ENCODE measurements at places on chromosomes 16 and 17.

- no peak for DNase-seq
These were observed 1.7 kb downstream of the GINS2 start for GRCh38 chr16:85686912-85687591.

DNA sequence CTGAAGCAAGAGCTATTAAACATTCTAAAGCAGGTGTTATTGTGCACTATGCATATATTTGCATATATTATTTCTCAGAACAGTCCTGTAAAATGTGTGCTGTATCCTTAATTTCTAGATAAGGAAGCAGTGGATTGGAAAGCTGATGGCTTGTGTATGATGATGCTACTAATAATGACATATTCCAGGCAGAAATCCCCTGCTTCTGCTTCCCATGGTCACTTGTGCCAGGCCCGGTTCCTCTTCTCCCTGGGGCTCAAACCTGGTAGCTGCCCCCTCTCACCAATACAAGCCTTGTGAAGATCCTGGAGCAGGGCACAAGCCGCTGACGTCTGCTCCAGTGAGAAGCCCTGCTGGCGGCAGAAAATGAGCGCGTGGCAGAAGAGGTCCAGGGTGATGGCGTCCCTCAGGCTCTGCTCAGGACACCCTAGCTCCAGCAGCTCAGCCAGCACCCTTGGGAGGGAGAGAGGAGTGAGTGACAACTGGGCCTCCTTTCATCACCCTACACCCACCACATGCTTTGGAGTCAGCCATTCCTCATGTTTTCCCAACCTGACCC, 1.8 kb downstream of the CFAP119 start:
- no peak for DNase-seq

DNA sequence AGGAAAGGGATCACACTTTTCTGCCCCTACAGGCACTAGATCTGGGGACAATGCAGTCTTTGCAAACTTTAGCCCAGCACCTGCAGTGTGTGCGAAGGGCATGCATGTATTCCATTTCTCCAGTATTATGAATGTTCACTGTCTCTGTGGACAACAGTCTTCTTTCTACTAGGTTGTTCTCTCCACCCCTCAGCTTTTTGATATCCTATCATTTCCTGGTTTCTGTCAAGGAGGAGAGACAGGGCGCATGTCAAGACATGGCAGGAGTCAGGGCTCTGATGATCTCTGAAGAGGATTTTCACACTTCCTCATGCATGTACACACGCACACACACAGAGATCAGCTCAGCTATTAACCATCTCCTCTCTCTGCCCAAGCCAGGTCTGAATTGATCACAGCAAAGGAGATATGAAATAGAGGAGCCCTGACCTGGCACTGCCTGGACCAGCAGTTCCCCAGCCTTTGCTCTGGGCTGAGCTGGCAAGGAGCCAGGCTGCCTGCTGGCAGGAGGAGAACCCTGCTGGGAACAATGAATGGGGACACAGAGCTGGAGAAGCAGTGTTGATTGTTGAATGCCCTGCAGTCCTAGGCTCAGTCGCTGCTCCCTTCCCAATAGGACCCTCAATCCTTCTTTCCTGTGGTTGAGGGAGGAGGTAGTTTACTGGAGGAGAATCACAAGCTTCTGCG, 2.6 kb downstream of the GPR179 start:
- no peak for DNase-seq

GRCh38 chr17:14351493-14351892, 50.6 kb downstream of the HS3ST3B1 start:
- DNase-seq = no peak

DNA sequence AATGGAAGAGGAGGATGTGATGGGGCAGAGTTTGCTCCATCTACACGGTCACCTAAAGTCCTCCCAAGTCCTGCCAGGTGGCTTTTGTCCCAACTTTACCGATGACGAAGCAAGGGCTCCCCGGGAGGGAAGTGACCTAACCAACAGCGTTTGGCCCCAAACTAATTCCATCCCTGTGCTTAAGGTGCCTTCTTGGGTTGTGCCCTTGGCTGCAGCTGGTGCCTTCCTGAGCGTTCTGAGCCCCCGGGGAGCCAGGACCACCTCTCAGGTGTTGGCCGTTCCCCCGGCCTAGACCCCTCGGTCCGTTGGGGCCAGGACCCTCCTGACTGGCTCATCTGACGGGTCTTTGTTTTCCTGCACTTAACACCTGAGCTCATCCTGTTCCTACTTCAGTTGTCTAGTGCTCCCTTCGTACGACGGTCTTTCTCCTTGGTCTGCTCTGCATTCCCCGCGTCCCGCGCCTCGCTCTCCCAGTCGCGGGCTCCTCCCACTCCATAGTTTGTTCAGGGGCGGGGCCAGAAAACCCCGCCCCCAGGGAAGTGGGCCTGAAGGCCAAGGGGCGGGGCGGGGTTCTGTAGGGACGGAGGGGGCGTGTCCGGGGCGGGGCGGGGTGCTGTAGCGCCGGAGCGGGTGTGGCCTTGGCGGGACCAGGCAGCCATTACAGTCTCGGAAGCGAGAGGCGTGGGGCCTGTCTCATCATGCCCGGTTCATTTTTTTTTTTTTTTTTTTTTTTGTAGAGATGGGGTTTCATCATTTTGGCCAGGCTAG, 822 bp upstream of the ZSCAN10 start:
- peak; percentile 73 for DNase-seq

DNA sequence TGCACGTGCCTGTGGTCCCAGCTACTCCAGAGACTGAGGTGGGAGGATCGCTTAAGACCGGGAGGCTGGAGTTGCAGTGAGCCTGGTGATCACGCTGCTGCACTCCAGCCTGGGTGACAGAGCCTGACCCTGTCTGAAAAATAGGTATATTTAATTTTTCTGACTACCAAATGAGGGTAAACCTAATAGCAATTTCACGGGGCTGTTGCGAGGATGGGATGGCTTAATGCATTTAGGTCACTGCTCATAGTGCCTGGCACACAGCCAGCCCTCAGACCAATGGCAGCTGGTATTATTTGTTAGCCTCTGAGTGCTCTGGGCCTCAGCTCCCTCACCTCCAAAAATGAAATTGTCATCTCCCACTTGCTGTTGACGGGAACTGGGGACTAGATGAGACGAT, 5.9 kb upstream of the CDIP1 start:
- no peak for DNase-seq

- DNase-seq = no peak
These were observed 723.1 kb downstream of the CDH11 start for GRCh38 chr16:64398793-64399192.

GRCh38 chr17:74042744-74043486, 160.6 kb upstream of the RPL38 start:
- peak; percentile 75 for DNase-seq

DNA sequence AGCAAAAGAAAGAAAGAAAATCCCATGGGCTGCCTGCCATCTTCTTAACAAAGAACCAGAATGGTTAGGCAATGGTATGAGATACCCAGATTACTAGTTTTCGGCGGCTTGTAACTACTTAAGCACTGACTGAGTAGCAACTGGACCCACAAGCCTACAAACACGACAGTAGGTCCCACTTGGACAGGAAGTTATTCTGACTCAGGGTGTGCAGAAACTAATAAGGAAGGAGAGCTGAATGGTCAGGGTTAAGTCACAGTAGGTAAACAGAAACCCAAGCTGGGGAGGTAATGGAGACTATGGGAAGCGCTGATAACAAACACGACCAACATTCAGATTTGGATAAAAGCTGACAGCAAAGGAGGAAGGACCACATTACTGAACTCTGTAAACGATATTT, 10.4 kb upstream of the HLF start:
- no peak for DNase-seq

GRCh38 chr16:85610059-85610445, 3.1 kb upstream of the GSE1 start:
- no peak for DNase-seq

DNA sequence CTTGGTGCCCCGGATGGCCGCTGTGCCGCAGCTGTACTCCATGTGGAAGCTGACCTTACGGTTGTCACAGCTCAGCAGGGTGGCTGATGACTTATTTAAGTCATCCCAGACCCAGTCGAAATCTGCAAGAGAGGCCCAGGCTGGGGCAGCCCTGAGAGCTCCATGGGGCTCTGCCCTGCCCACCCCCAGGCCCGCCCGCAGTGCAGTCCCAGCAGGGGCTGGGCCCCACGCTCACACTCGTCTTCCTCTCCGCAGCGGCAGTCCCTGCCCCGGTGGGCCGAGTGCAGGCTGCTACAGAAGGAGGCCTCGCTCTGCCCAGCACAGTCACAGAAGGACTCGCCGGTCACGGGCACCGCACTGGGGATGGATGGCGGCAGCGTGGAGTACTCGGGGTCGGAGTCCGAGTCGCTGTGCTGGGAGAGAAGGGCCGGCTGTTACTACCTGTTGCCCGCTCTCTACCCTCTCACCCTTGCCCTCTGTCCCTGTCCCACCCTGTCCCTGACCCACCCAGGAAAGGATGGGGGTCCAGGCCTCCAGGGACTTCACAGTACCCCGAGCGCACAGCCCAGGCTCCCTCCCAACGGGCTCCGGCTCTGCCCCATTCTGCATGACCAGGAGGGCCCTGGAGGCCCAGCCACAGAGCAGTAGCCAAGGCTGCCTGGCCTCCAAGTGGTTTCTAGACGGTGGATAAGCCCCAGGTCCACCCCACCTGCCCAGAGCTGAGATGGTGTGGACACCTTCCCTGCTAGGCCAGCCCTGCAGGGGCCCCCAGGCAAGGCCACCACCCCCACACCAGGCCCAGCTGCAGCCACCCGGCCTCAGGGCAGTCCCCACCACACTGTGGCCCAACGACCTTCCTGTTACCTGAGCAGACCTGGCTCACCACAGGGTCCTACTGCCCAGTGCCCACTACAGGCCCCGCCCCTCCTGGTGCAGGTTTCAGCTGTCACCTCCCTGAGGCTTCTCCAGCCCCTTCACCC, 3.9 kb downstream of the SPSB3 start:
- no peak for DNase-seq

DNA sequence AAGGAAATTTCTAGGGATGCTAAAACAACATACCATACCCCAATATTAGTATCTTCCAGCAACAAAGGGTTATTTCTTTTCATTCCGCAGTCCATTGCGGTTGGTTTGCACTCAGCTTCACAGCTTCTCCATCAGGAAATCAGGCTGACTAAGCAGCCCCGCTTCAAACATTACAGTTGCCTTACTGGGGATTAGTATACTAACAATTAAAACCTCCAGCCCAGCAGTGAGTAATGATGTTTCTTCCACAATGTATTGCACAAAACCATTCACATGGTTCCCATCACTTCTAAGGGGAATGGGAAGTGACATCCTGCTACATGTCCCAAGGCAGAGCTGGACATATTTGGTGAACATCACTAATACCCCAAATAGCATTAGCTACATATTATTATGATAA, 1384.9 kb downstream of the CDH8 start:
- peak; percentile 23 for DNase-seq

- DNase-seq = no peak
These were observed 24.4 kb downstream of the TBC1D3B start for GRCh38 chr17:36151891-36152638.

- no peak for DNase-seq
These were observed 25.4 kb downstream of the UBE2G1 start for GRCh38 chr17:4340914-4341615.

GRCh38 chr16:31876951-31877828, 3.6 kb downstream of the ZNF267 start:
- DNase-seq = peak; percentile 52

GRCh38 chr17:55004484-55004883, 35.9 kb downstream of the STXBP4 start:
- DNase-seq = no peak

DNA sequence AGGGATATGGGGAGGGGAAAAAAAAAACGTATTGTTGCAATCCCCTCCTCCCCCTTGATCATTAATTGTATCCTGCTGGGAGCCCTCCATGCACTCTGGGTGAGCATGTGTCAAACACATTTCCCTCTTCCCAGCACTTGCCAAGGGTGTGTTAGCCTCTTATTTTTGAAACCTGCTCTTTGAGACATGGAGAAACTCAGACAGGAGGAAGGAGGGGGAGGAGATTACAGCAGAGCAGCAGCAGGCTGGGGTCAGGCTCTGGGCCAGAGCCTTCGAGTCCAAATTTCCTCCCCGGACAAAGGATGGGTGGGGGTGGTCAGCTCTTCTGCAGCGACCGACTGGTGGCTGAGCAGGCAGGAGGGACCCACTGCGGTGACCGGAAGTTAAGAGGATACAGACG, 64.7 kb downstream of the SOX9 start:
- peak; percentile 18 for DNase-seq

GRCh38 chr17:70772761-70773160, 603.4 kb downstream of the KCNJ2 start:
- no peak for DNase-seq

DNA sequence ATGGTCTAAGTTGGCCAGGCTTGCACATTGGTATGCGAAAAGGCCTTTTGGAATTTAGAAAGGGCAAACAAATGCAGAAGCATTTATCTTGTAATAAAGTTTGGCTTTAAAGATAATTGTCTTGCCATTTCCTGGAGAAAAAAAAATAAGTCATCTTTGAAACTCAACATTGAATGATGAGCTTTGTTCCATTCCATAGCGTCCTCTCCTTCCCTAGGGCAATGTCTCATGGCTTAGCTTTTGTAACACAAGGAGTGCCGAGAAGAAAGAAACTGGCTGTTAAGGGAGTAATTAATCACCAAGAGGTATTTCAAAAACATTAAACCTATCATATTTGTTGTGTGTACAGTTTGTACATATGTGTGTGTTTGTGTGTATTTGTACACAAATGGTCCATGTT, 372.3 kb downstream of the NPIPA8 start:
- DNase-seq = no peak

DNA sequence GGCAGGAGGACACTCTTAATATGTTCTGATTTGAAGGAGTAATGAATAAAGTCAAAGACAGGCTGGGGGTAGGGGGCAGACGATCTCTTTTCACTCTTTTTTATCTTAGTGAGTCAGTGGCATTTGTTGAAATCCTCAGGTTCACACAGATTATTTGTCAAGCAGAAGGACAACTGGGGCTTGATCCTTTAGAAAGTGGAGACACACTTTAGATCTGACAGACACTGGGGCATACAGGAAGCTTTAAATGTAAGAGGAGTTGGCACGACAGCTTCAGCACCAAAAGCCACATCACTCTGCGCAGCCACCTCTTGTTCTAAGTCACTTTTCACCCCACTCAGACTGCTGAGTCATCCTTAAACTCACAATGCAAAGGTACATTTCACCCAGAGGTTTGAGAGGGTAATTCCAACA, 121.5 kb downstream of the STXBP4 start:
- no peak for DNase-seq

Measured in fibroblast of skin of left quadriceps (primary cell).